ENCODE measurements at places on chromosomes 13 and 19.

DNA sequence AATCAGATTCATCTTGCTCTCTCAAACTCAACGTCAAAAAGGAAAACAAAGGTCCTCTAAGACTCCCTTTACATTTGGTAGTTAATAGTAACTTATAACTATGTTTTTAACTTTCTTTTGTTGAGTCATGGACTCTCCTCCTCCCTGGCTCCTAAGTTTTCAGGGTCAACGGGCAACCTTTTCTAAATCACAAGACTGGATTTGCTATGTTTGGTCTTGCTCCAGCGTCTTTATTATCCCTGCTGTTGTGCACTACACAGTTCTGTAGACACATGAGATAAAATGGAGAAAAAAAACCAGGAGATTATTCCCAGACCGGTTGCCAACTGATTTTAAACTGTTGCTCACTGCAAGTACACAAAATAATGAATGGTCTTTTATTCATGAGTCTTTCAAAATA is 1.9 kb upstream of the ITM2B start:
- DNase-seq: no peak

- peak; percentile 95 for DNase-seq
Observed at GRCh38 chr13:36818804-36819738, at the start of gene RFXAP. RFXAP (plus strand) TSS chr13:36819222; CDS start chr13:36819358, 136 bp downstream.

GRCh38 chr19:17830567-17831418 is 9.5 kb upstream of the INSL3 start:
- DNase-seq: peak; percentile 55

DNA sequence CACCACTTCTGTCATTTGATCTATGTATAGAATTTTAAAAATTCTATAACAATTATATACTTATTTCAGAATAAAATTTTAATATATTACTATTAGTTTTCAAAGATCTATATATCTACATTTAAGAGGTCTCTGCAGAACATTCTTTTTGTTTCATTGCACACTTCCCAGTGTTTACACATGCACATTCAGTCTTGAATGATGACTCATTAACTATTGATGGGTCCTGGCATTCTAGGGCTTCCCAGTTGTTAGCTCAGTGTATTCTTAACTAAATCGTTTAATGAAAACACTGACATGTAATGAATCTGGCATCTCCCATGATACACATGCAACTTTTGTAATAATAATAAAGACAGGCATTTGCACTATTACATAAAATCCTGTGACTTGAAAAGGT is 324.6 kb downstream of the KLF12 start:
- DNase-seq: peak; percentile 30
